H1 (cell line): ENCODE measurements at places on chromosomes 11 and 22.
A peak's percentile ranks its signal among the peaks of the same experiment; 100 is the strongest.

DNA sequence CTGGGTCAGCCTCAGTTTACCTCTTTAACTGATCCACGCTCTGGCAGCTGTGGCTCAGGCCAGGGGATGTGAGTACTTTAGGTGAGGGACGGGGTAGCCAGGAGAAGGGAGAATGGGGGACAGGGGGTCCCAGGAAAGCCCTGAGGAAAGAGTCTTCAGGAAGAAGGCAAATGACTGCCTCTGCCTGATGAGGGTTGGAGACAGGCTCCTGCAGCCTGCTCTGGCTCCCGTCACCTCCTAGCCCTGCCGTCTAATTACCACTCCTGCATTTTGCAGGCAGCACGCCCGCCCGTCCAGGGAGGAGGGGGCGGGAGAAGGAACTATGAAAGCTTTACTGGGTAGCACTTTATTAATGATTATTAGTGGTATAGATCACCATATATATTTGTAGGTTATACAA, 116.6 kb downstream of the CEP164 start:
- no peak for DNase-seq

DNA sequence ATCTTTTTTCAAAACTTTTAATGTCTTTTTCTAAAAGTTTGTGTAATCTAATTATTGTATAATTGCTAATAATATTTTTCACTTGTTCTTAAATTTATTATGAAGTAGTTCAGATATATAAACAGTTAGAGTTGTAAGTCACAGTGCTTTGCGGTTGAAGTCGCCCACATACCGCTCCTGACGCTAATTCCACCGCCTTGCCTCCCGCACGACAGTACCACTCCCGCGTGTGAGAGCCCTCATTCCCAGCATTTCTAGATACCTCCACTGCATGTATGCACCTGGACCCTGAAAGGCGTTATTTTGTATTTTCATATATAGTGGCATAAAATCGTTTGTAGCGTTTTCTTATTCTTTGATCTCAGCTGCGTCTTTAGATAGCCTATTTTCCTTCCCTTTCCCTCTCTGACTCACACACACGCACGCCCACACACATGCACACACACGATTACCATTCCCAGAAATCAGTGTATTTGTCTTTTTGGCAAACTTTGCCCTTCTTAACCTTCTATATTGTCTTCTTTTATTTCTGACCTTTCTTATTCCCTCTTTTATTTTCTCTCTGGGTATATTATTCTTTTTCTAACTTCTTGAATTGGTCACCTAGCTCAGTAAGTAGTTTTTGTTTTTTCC, 56.4 kb upstream of the PITPNB start:
- no peak for DNase-seq

- DNase-seq = no peak
These were observed 74.3 kb downstream of the BRD1 start for GRCh38 chr22:49753276-49753890.

DNA sequence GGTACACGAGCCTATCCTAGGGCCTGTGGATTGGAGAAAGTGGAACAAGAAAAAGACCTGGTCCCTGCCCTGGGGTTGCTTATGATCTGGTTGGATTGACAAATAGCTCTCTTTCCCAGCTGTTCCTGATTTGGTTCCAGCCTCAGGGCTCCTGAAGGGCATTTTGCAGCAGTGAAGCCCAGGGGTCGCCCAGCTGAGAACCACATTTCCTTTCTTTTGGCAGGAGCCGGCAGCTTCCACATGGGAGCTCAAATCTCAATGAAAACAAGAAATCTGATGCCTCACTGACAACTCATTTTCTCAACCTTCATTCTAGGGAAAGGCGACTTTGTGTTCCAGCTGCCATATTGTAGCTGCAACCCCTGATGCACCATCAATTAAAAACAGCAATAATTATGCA, 140.6 kb upstream of the CADM1 start:
- no peak for DNase-seq

GRCh38 chr11:132910011-132910760, 622.1 kb downstream of the OPCML start:
- no peak for DNase-seq

DNA sequence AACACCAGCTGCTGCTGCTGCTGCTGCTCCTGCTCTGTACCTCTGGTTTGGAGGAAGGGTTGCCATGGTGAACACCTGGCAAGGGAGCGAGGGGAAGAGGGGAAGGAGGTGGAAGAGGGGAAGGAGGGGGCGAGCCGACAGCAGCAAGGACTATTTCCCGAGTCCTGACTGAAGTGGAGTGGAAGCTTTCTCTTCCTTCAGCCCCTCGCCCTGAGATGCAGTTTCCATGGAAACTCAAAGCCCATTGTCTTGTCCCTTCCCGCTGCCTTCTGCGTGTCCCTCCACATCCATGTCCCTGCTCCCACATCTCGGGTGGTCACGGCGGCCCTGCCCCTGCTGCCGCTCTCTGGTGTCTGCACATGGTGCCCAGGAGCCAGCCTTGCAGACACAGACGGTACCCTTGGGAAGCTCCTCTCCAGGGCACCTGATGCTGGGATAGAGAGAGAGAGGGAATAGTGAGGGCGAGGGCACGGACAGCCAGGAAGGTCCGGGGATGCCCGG, 28.6 kb downstream of the FAM83F start:
- DNase-seq = no peak

GRCh38 chr22:20951151-20951931, 15.7 kb upstream of the AIFM3 start:
- no peak for DNase-seq

GRCh38 chr11:58597486-58598144, 18.8 kb downstream of the ZFP91 start:
- no peak for DNase-seq

DNA sequence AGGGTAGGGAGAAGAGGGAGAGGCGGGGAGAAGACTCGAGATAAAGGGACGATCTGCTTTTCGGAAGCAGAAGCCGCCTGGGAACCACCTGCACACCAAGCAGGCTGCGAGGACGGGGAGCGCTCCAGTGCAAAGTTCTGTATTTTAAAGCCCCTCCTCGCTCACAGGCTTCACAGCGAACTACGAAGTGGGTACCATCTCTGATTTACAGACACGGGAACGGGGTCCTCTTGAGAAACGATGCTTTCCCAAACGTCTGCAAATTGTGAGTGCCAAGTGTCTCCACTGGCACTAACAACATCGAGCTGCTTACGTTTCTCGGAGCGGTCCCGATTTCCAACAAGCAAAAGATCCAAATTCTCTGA, 700 bp upstream of the STX3 start:
- DNase-seq = no peak

DNA sequence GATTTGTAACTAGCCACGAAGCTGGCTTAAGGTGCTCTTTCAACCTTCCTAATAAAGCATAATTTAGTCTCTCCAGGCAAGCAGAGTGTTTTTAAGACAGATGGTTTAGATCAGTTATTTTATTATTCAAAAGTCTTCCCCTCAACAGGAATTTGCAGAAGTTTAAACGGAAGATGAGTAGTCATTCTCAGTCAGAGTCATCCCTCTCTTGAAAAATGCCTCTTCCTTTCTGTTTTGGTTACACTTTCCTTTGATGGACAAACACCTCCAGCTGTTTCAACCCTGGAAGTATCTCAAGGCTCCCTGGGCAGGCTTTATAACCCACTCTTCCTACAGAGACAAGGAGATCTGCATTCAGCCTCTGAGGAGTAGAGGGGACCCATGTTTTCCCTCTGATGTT, 60.3 kb upstream of the POU2AF2 start:
- DNase-seq = no peak

- no peak for DNase-seq
These were observed 32.4 kb downstream of the CREB3L1 start for GRCh38 chr11:46309814-46310259.

GRCh38 chr22:49062155-49062801, 765.4 kb downstream of the BRD1 start:
- no peak for DNase-seq

- DNase-seq = no peak
These were observed 10.7 kb upstream of the CD5 start for GRCh38 chr11:61091373-61092279.

- DNase-seq = no peak
These were observed 327 bp upstream of the MED17 start for GRCh38 chr11:93783765-93784144.

- DNase-seq = no peak
These were observed 38.0 kb downstream of the RTN4R start for GRCh38 chr22:20229916-20230775.

- DNase-seq = no peak
These were observed 37.5 kb upstream of the LYVE1 start for GRCh38 chr11:10605941-10606381.

- no peak for DNase-seq
These were observed 27.9 kb downstream of the GUCY1A2 start for GRCh38 chr11:106990331-106990730.

DNA sequence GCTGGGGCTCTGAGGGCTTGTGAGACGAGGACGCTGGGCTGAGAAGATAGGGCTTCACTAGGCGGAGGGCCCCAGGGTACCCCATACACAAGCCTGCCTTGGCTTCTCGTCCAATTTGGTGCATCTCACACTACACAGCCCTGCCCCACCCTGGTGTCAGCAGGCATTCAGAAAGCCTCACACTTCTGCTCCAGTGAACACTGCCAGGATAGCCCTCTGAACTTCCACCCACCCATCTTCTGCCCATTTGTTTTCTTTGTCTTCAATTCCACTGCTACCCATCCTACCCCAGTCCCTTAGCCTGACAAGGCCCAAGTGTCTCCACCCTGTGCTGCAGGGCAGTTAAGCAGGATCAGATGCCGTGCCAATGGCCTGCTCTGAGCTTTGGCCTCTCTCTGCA, 1.9 kb upstream of the BUD13 start:
- no peak for DNase-seq

DNA sequence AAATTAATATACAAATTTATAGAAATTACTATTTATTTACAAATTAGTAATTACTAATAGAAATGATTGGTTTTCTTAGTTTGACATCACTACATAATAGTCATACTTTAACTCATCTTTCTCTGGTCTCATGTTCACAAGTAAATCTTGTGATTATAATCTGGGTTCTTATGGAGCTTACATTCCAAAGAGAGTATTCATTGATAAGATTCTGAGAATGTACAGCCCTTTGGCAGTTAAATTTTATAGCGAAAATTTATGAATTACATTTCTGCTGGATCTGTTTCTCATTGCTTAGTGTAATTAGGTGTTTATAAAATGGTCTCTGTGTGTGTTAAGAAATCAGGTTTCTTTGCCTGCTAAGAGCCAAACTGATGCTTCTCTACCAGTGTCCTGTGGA, 175.2 kb downstream of the TMEM135 start:
- no peak for DNase-seq

GRCh38 chr11:3224401-3225057, 5.9 kb upstream of the MRGPRG start:
- peak; percentile 54 for DNase-seq

DNA sequence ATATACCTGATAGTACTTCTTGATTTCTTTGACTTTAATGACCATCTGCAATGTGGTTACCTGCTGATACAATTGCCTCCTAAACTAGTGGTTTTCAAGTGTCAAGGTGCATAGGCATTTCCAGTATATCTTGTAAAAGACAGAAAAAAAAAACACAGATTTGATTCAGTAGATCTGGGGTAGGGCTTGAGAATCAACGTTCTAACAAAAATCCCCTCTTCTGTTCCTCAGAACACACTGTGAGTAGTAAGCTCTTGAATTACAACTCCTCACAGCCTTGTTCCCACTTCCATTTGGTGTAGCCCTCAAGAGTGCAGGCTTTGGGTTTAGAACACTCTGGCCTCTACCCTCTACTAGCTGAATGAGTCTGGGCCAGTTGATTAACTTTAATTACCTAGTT, 78.0 kb upstream of the CTSC start:
- DNase-seq = no peak

- DNase-seq = no peak
These were observed 10.9 kb downstream of the PHLDB1 start for GRCh38 chr11:118618115-118618990.

- peak; percentile 69 for DNase-seq
These were observed 345.4 kb upstream of the KIRREL3 start for GRCh38 chr11:127345819-127346459.

DNA sequence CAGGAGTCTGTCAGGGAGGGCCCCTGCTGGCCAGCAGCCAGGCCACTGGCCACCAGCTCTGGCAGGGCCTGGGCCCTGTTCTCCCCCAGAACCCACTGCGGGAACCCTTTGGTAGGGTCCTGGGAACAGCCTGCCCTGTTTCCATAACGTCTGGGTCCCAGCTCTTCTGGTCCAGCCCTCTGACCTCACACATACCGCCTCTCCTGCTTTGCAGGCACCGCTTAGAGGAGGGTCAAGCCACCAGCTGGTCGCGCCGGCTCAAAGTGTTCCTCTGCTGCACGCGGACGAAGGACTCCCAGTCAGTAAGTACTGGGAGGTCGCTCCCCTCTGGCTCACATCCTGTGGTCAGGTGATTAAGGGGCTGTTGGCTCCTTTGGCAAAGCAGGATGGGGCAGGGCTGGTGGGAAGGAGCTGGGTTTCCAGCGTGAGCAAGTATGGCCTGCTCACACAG, 26.6 kb upstream of the MYRF start:
- DNase-seq = no peak

- DNase-seq = no peak
These were observed 65.7 kb upstream of the NUP50 start for GRCh38 chr22:45098056-45098455.

DNA sequence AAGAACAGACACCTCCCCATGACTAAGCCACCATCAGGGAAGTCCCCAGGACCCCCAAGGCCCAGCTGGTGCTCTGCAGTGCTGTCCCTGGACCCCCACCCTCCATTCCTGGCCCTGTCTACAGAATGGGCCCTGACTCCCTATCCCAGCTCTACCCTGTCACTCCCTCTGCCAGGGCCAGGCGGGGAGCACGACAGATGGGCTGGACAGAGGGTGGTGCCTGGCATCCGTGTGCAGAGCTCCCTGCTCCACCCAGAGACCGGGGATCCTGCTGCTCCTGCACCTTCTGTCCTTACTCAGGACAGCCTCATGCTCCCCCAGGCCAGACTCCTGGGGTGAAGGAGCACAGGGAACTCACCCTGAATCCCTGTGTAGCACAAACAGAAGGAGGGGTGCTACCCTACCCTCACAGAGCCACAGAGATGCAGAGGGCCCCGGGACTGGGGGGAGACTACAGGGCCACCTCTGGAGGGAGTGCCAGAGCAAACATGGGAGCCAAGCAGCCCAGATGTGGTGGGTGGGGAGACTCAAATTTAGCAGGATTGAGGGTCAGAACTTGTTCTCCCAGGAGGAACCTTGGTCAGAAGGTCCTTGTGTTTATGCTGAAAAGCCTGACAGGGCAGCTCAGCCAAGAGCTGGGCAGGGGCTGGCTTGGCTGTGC, 2.0 kb downstream of the ARVCF start:
- DNase-seq = no peak

GRCh38 chr11:129910360-129910759, 15.0 kb upstream of the NFRKB start:
- DNase-seq = no peak

DNA sequence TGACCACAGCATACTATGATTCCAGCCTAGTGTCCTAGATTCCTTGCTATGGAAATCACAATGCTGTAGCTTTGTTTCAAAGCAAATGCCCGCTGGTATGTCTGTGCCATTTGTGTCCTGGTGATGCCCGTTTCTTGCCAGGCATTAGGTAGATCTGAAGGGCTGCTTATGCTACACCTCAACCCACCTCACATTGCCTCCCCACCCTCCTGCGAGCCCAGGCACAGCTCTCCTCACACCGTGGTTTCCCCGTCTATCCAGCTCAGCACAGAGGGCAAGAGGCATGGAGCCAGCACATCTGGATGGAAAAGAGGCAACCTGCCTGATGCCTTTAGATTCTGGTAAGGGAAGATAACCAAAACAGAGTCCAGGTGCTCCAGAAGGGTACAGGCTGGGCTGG, 307.4 kb upstream of the B3GAT1 start:
- DNase-seq = no peak
